ENCODE measurements at places on chromosomes 13 and 19. TPM values are rescaled to one million over a fixed set of nuclear protein-coding genes. Genes with fewer than 3 reads are reported as not detected.

CLIP3 gene
- 4.0 TPM for total RNA-seq

SLC10A2 gene
- total RNA-seq = not detected

TMIGD2 gene
- not detected for total RNA-seq

NUP58 gene
- 56.4 TPM for total RNA-seq
